ENCODE measurements at places on chromosomes 1 and 21. TPM values are rescaled to one million over a fixed set of nuclear protein-coding genes. Genes with fewer than 3 reads are reported as not detected.
A peak's percentile ranks its signal among the peaks of the same experiment; 100 is the strongest.

The PLK3 gene
- 85.0 TPM for total RNA-seq

The GBP6 gene
- 0.21 TPM for total RNA-seq

The TAS1R3 gene
- 0.08 TPM for total RNA-seq

The OR2G3 gene
- not detected for total RNA-seq

GRCh38 chr1:226624526-226624925, 76.0 kb downstream of the STUM start:
- DNase-seq, result no peak

GRCh38 chr1:213123536-213123935, 72.5 kb downstream of the RPS6KC1 start:
- DNase-seq, result peak; percentile 41

DNA sequence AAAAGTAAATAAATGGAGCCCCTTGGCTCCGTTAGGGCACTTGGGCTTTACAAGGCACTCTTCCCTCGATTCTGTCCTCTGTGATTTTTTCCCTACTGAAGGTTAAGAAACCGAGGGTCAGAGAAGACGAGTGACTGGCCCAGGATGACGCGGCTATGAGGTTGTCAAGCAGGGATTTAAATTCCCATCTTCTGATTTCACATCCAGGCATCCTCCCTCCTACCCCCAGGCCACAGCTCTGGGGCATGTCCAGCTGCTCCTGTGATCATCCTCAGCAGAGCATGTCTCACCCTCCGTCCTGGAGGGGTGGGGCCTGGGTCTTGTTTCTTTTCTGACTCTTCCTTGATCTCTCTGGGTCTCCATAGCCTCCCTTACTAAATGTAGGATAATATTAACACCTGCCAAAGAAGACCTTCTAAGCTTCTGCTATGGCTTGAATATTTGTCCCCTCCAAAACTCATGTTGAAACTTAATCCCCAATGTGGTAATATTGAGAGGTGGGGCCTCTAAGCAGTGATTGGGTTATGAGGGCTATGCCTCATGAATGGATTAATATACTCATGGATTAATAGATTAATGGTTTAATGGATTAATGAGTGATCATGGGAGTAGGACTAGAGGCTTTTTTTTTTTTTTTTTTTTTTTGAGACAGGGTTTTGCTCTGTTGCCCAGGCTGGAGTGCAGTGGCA, 4.6 kb downstream of the CRYBG2 start:
- DNase-seq, result peak; percentile 68

- DNase-seq, result no peak
These were observed 16.3 kb downstream of the VASH2 start for GRCh38 chr1:212966616-212967015.

- peak; percentile 78 for DNase-seq
These were observed 113.1 kb upstream of the IRF2BP2 start for GRCh38 chr1:234722904-234723720.

DNA sequence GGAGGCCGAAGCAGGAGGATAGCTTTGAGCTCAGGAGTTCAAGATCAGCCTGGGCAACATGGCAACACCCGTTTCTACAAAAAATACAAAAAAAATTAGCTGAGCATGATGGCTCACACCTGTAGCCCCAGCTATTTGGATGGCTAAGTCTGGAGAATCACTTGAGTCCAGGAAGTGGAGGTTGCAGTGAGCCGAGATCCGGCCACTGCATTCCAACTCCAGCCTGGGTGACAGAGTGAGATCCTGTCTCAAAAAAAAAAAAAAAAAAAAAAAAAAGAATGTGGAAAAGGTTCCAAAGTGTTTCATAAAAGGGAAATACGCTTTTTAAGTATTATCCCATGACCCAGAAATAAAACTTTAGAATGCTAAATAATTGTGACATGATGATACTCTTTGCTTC, 8.0 kb downstream of the S1PR1 start:
- no peak for DNase-seq

- no peak for DNase-seq
These were observed 52.9 kb downstream of the ESRRG start for GRCh38 chr1:216670118-216670883.

- DNase-seq, result no peak
These were observed 33.8 kb downstream of the STIL start for GRCh38 chr1:47280142-47280541.
